ENCODE measurements at places on chromosomes 5 and 9.

DNA sequence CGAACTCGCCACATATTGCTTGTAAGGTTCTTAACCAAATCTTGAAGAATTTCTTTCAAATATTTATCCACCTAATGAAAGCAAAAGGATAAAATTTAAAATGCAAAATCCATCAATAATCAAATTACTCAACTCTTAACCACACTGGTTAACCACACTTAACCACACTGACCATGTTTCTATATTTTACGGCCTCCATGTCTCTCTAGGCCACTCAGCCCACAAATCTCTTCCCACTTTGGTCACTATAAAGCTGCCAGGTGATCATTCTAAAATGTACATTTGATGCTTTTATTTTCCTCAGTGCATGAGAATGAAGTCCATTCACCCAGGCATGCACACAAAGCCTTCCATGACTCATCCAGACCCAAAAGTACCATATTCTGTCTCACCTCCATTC lies 56.4 kb upstream of the OR2K2 start:
- DNase-seq = no peak

GRCh38 chr5:94707359-94707758 lies 88.9 kb downstream of the SLF1 start:
- peak; percentile 4 for DNase-seq

DNA sequence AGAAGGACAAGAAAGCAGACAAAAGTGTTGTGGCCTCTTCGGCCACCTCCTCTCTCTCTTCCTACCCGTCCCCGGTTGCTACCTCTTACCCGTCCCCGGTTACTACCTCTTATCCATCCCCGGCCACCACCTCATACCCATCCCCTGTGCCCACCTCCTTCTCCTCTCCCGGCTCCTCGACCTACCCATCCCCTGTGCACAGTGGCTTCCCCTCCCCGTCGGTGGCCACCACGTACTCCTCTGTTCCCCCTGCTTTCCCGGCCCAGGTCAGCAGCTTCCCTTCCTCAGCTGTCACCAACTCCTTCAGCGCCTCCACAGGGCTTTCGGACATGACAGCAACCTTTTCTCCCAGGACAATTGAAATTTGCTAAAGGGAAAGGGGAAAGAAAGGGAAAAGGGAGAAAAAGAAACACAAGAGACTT lies 2.4 kb downstream of the EGR1 start:
- no peak for DNase-seq

- DNase-seq = no peak
These were observed 382.9 kb downstream of the TMEM232 start for GRCh38 chr5:110343616-110344015.

- no peak for DNase-seq
These were observed 35.8 kb downstream of the PPARGC1B start for GRCh38 chr5:149765932-149766331.

- no peak for DNase-seq
These were observed 1096.9 kb upstream of the SEMA6A start for GRCh38 chr5:117671551-117671950.

DNA sequence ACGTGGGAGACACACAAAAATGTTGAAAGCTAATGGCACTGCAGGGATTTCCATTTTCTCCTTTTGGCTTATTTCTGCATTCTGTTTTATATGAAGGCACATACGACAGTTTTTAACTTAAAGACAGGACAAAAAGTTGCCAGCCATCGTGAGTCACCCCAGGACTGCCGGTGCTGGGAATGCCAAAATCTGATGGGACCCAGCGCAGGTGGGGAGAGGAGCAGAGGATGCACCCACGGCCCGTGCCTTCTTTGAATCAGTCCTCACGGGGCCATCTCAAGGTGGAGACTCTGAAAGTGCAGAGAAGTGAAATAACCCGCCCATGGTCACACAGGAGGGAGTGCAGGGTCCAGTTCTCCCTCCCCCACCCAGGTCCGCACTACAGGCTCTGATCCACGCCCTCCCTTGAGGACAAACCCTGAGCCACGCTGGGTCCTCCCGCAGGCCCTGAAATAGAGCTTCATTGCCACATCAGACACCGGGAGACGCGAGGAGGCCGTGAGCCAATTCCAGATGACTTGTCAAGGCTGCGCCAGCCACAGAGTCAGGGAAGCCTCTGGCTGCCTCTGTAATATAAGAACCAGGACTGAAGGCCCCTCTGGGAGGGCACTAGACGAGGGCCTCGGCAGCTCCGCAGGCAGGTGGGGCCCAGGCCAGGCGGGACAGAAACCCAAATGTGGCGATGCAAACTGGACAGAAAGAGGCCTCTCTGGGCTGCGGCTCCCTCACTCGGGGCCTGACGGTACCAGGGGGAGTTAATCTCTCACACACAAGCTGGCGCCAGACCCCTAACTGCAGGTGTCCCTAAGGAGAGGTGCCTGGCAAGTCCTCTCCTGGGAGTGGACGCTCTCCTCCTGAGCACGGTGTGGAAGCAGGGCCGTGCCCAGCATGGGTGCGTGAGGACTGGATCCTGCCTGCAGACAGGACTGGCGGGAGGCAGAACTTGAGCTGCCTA lies 22.9 kb downstream of the ADAMTS2 start:
- DNase-seq = no peak

GRCh38 chr9:36457836-36458429 lies 57.9 kb upstream of the RNF38 start:
- DNase-seq = no peak
